CD4-positive, CD25-positive, alpha-beta regulatory T cell (primary cell): ENCODE measurements at places on chromosomes 11 and 22. TPM values are rescaled to one million over a fixed set of nuclear protein-coding genes. Genes with fewer than 3 reads are reported as not detected.

Gene RBFOX2
- not detected for polyA plus RNA-seq

Gene CARD10
- not detected for polyA plus RNA-seq

Gene TRIM51
- polyA plus RNA-seq, result not detected

Gene GALNT18
- not detected for polyA plus RNA-seq

Gene TREH
- polyA plus RNA-seq, result not detected
